ENCODE measurements at places on chromosomes 3 and 15. TPM values are rescaled to one million over a fixed set of nuclear protein-coding genes. Genes with fewer than 3 reads are reported as not detected.

- DNase-seq: no peak
Measured at GRCh38 chr3:195895078-195895860, 13.1 kb downstream of the TNK2 start.

DNA sequence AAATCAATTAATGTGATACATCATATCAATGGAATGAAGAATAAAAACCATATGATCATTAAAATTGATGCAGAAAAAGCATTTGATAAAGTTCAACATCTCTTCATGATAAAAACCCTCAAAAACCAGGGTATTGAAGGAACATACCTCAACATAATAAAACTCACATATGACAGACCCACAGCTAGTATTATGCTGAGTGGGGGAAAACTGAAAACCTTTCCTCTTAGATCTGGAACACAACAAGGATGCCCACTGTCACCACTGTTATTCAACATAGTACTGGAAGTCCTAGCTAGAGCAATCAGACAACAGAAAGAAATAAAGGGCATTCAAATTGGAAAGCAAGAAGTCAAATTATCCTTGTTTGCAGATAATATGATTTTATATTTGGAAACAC is 30.5 kb downstream of the CCK start:
- DNase-seq: no peak

DNA sequence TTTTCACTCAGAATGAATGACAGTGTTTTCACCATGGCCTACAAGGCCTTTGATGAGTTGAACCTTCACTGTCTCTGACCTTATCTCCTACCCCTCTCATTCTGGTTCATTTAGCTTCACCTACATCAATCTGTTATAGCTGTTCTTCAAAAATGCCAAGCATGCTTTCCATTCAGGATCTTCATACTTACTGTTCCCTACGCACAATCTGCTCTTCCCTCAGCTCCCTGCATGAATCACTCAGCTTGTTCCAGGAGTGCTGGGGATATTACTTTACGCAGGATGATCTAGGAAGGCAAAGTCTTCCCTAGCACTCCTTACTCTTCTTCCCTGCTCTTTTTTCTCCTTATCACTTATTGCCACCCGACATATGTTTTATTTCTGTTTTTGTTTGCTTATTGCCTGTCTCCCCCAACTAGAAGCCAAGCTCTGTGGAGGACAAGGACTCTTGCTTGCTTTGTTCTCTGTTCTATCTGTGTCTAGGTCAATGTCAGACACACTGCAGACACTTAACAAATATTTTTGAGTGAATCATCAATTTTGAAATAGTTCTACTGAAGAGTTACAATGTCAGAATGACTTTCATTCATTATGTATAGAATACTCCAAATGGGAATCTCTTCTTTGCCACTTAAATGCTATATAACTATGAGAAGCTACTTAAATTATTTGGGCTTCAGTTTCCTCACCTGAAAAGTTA is 238.3 kb upstream of the FEZF2 start:
- DNase-seq: no peak

Gene NRG4
- not detected for total RNA-seq

DNA sequence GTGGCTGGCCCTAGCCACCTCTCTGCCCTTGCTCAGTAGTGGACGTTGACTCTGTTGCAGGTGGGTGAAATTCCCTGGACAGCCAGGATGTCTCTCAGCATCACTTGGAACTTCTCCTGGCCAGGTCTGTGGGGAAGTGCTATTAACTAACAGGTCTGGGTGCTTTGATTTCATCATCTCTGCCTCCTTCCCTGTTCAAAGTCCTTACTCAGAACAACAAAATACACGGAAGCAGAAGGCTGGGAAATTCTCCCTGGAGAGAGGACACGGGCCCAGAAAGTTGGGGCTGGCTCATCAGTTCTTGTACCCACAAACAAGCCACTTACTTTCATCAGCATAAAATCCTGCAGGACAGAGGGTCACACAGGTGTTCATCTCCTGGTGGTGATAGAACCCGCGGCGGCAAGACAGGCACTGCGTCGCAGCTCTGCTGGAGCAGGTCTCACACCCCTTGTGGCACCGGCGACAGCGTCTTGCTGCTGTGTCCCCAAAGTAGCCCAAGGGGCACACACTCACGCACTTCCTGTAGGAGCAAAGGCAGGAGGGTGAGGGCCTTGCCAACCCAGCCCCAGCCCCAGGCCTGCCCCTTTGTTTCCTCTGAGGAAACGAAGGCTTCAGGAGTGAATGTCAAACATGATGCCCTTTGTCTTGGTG is 29.6 kb upstream of the SNRPA1 start:
- DNase-seq: no peak

- DNase-seq: no peak
Measured at GRCh38 chr3:194029846-194030245, 106.1 kb upstream of the HES1 start.

Gene CTXN2
- 0.11 TPM for total RNA-seq

DNA sequence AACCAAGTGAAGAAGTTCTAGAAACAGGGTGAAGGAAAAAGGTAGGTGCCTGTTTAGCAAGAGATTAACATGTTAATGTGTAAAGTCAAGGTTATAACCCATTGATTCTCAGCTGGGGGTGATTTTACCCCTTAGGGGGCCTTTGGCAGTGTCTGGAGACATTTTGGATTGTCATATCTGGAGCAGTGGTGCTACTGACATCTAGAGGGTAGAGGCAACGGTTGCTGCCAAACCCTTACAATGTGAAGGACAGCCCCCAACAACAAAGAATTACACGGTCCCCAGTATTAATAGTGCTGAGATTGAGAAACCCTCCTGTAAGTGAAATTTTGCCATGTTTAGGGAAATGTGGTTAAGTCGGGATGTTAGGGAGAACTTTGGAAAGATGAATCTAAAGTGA is 74.7 kb downstream of the CRYBG3 start:
- DNase-seq: no peak

DNA sequence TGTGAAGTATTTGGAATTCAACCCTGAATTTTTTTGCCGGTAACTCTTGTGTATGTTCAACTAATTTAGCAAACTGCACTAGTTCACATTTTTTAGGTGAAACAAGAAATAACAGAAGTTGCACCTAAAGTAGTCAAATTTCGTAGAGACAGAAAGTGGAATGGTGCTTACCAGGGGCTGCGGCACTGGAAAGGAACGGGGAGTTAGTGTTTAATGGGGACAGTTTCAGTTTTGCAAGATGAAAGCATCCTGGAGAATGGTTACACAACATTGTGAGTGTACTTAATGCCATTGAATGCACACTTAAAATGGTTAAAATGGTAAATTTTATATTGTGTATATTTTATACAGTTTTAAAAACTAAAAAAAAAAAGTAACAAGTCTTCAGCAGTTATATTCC is 27.4 kb downstream of the PPARG start:
- no peak for DNase-seq

GRCh38 chr3:177705976-177706823 is 508.9 kb upstream of the TBL1XR1 start:
- no peak for DNase-seq

GRCh38 chr3:168071591-168072322 is 24.0 kb downstream of the GOLIM4 start:
- DNase-seq: no peak

DNA sequence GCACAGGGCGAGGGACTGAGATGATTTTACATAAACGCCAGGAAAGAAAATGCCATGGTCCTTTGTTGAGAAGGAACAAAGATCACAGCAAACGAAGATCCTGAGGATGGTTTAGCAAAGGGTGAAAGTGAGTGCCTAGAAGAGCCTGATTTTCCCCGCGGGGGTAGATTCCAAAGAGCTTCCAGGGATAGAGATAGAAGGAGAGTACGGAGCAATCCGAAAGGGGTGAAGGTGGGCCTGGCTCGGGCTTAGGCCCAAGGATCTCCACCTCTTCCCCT is 977 bp downstream of the CDC25A start:
- no peak for DNase-seq

DNA sequence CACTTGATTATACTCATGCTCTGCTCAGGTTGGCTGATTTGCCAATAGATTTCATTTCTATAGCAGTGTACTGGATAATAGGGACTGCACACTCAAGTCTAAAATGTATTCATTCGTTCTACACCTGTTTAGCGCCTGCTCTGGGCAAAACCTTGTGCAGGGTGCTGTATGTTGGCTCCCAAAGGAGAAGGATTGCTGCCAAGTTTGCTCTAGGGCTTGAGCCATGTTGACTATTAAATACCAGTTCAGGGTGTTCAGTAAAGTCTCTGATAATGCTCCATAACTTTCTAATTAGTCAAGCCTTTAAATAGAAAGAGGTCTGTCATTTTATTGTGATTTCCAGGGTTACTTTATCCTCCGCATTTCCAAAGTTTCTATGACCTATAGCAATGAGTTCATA is 470.2 kb downstream of the MAGI1 start:
- DNase-seq: no peak

DNA sequence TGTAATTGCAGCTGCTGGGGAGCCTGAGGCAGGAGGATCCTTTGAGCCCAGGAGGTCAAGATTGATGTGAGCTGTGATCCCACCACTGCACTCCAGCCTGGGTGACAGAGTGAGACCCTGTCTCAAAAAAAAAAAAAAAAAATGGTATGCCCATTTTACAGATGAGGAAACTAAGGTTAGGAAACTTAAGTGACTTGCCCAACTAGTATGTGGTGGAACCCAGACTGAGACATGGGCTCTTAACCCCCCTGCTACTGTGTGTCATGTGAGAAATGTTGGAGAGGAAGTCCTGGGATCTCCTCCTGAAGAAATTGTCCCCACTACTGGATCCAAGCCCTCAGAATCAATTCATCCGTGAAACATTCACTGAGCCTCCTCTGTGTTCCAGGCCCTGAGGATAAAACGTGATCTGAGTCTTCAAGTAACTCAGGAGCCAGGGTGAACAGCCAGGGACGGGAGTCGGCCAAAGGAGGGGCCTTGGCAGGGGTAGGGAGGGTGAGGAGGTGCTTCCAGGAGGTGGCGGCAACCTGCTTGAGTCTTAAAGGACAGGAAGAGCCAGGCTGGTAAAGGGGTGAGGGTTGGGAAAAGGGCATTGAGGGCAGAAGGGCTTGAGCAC is 19.6 kb upstream of the RNU6-1 start:
- no peak for DNase-seq

Gene TUBGCP5
- 10.4 TPM for total RNA-seq

DNA sequence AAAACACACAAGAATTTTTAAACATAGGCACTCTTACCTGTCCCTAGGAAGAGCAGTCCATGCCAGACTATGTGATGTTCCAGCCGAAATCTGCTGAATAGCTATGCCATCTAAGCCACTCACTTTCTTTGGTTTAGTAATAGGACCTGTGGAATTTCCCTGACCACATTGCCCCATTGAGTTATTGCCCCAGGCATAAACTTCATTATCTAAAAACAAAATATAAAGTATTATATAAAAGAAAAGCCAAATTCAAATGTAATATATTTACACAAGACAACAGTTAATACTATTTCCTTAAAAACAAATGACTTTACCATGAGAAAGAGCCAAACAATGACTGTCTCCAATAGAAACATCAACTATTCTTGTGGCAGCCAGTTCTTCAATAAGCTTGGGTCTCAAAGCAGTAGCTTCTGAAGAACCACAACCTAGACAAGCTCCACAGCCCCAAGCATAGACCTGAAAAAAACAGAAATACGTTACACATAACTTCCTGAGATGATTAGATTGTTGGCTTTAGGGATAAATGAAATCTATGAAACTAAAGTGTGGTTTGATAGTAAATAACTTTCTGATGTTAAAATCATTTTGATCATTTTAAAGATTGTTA is 84.3 kb downstream of the HERC1 start:
- no peak for DNase-seq
